ENCODE measurements at places on chromosomes 2 and 18.
A peak's percentile ranks its signal among the peaks of the same experiment; 100 is the strongest.

DNA sequence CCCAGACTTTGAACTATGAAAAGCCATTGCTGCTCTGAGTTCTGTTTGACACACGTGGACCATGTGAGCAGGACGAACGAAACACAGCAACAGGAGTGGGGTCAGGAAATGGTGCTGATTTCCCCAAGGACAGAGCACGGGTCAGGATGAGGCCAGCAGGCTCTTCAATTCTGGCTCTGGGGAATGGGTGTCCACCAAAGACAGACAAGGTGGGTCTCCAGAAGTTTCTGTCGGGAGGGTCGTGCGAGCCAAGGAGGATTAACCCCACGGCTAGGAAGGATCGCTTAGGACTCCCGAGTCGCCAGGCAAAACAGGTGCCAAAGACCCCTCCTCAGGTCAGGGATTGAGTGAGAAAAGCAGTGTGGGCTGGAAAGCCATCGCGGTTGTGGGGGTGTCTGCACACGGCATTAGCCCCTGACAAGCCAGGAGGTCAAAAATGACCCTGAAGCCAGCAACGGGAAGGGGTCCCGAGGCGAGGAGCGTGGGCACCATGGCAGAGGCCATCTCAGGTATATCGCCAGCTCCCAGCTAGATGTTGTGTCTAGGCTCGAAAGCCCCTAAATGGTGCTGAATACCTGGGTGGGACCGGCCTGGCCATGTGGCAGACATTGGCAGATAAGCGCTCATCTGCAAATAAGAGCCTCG is 213.9 kb upstream of the SALL3 start:
- no peak for DNase-seq

DNA sequence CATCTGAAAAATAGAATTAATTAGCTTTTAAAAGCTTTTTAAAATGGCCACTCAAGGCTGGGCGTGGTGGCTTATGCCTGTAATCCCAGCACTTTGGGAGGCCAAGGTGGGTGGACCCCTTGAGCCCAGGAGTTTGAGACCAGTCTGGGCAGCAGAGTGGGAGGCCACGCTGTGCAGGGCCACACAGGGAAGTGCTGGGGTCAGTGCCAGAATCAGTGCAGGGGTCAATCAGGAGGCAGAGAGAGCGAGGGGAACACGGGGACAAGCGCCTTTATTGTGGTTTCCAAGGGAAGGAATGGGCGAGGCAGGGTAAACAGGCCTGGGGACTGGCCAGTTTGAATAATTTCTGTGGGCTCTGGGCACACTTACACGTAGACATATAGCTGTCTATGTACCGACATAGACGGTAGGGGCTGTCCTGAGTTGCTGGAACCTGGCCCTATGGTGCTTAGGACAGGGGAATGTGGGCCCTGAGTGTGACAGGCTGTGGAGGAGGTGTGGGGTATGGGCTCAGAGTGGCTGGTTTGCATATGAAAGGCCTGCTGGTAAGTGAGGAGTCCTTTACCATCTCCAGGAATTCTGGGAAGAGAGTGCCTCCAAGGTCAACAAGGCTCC is 42.9 kb downstream of the DYSF start:
- no peak for DNase-seq

- no peak for DNase-seq
These were observed 90.1 kb downstream of the LBH start for GRCh38 chr2:30321466-30321865.

GRCh38 chr2:177888581-177888980 is 184.0 kb downstream of the PDE11A start:
- DNase-seq, result no peak

DNA sequence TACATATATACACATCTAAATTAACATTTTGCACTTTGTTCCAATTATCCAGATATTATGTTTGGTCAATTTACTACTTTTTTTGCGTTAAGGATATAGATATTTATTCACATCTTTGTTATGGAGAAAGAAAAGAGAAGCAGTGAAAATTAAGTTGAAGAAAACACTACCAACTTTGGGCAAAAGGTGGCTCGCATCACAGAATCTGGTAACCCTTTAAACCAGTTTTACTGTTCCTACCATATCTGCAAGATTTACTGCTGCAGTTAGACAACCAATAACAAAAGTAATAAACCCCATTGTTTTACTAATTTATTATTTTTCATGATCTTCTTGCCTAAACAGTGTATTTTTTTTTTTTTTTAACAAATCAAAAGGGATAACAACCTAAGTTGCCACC is 53.6 kb downstream of the SMAD2 start:
- DNase-seq, result no peak

- DNase-seq, result no peak
These were observed 332.1 kb upstream of the CDH20 start for GRCh38 chr18:61001138-61001537.

- DNase-seq, result peak; percentile 43
These were observed 221.5 kb upstream of the ACVR2A start for GRCh38 chr2:147623328-147623727.

DNA sequence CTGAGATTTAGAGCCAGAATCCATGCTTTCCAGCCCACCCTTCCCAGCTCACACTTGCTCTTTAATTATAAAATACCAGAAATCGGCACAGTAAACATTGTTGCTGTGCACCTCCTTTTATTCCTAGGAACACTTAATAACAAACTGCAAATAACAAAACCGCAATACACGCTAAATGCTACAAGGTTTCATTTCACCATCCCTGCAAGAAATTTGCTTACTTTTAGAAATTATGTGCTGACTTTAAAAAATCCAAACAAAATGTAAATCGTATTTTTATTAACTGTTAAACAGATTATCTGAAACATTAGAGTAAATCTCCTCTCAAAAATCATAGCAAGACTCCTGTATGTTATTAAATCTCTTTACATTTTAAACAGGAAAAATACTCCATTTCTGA is 79.3 kb downstream of the TCF4 start:
- DNase-seq, result no peak

GRCh38 chr2:234615643-234616356 is 118.9 kb upstream of the ARL4C start:
- no peak for DNase-seq

All from activated naive CD8-positive, alpha-beta T cell treated with anti-CD3 and anti-CD28 coated beads, Interleukin-2, amount 10 ng/mL, durations not matched to agents 7 days and 5 days (primary cell).